ENCODE measurements at places on chromosomes 4 and X.

GRCh38 chrX:130841776-130842175 is 61.2 kb downstream of the ENOX2 start:
- no peak for DNase-seq

DNA sequence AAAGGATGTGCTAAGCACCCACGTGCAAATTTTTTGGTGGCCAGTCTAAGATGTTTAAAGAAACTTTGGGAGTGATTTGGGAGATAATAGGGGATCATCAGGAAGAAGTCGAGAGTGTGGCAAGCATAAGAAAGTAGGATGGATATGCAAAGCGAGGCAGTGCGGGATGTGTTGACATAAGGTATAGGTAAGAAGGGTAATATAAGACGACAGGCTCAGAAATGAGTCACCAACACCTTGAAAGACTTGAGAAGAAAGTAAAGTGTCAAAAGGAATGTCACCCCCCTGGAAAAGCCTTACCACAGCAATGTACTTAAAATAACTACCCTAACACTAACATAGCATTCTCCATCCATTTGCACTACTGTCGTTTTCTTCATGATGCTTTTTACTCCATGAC is 69.8 kb upstream of the BMP2K start:
- no peak for DNase-seq

DNA sequence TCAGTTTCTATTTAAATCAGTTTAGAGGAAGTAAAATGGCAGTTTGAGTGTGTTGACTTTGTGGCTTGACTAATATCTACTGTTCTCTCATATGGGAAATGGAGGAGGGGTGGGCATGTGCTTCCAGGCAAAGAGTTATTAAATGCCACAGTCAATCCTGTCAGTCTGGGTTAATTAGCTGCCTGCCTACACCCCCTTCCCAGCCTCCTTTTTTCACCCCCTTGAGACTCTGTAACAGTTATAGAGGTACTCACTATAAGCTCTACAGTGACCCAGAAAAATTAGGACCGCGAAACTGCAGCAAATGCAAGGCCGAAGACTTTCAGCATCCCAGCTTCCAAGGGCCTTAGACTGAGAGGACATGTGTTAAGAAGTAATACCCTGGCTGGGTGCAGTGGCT is 165.2 kb downstream of the CORIN start:
- DNase-seq = peak; percentile 75

DNA sequence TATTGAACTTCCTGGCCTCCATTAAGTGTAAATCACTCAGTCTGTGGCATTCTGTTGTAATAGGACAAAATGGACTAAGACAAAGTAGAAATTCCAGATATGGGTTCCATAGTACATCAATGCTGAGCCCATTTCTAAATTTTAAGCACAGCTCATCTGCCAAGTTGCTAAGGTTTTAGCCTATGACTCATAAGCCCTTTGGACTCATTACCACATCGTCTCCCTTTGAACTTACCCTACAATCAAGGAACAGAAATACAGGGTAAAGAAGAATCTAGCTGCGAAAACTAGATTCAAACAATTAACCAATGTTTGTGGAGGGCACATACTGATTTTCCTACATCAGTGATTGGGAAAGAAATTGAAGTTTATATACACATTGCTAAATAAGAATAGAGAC is 31.8 kb downstream of the NAA11 start:
- DNase-seq = no peak

GRCh38 chrX:12672367-12673106 is 118.7 kb upstream of the PRPS2 start:
- no peak for DNase-seq

DNA sequence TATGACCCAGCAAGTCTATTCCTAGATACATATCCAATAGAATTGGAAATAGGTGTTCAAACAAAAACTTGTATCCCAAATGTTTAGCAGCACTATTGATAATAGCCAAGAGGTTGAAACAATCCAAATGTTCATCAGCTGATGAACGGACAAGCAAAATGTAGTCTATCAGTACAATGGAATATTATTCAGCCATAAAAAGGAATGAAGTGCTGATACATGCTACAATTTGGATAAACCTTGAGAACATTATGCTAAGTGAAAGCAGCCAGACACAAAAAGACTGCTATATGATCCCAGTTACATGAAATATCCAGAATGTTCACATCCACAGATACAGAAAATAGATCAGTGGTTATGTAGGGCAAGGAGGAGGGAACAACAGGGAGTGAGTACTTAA is 50.1 kb downstream of the PLAC1 start:
- no peak for DNase-seq

- DNase-seq = peak; percentile 41
These were observed 97.5 kb upstream of the ZNF518B start for GRCh38 chr4:10554694-10555093.

DNA sequence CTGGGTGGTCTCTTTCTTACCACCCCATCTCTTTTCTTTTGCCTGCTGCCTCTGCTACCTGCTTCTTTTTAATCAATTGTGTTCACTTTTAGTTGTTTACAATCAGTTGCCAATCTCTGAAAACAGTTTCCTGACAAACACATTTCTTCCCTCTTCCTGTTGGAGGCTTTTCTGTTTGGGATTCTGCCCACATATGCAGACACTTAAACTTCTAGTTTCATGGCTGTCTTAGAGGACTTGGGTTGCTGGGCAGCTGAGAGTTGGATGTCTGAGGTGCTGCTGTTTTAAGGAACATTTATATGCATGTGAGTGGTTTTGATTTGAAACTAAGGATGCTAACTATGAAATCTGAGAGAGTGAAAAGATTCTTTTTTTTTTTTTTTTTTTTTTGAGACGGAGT is 112.3 kb upstream of the LIMCH1 start:
- DNase-seq = no peak

- DNase-seq = no peak
These were observed 1.3 kb downstream of the NKAP start for GRCh38 chrX:119942173-119942819.

- no peak for DNase-seq
These were observed 48.6 kb upstream of the TRIM2 start for GRCh38 chr4:153155686-153156085.

GRCh38 chr4:146222313-146222712 is 8.0 kb downstream of the REELD1 start:
- no peak for DNase-seq

DNA sequence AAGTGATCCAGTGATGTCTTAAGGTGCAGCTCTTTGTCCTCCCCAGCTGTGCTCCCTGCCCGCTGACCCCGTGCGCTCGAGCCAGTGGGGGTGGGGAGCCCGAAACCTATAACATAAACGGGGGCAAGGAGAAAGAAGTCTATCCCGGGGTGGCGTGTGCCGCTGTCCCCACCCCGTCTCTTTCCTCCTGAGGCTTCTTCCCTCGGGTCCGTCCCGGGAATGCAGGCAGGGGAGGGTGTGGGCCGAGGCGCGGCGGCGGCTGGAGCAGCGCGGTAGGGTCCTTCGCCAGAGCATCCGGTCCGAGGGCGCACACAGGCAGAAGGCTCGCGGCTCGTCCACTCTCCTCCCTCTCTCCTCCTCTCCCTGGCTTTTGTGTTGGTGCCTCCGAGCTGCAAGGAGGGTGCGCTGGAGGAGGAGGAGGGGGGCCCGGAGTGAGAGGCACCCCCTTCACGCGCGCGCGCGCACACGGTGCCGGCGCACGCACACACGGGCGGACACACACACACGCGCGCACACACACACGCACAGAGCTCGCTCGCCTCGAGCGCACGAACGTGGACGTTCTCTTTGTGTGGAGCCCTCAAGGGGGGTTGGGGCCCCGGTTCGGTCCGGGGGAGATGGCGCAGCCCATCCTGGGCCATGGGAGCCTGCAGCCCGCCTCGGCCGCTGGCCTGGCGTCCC is at the start of gene RAB33A:
RAB33A (plus strand) TSS at position 517 of the 681 bp plus-strand sequence; CDS start at position 618, 101 bp downstream.
- DNase-seq = peak; percentile 32

DNA sequence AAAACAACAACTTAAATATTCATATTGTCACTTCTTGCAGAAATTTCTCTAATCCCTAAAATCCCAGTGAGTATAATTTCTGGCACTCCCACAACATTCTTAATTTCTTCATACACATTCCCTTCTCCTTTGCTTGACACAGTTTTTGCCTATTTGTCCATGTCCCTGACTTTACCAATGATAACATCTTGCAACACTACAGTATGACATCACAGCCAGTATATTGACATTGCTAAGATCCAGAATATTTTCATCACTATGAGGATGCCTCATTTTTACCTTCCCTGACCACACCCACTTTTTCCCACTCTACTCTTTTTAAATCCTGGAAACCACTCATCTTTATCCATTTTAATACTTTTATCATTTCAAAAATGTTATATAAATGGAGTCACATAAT is 292.3 kb upstream of the GK2 start:
- DNase-seq = no peak

- peak; percentile 72 for DNase-seq
These were observed 164.9 kb downstream of the MAML3 start for GRCh38 chr4:139988863-139989765.

DNA sequence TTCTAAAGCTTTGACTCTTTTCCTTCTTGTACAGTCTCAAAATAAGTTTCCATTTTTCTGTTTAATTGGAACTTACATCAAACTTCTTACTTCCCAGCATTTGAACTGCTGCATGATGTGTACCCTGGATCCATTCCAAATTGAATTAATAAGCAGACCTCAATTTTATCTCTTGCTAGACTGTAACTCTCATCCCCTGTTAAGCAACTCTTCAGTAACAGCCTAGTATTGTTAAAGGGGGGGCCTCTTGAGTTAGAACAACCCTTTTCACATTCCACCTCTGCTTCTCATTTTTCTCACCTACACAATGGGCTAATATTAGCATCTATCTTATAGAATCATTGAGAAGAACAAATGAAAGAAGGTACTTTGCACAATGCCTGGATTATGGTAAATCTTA is 169.4 kb downstream of the IL1RAPL1 start:
- DNase-seq = no peak

- DNase-seq = no peak
These were observed 7.3 kb upstream of the GUCY2F start for GRCh38 chrX:109489174-109489573.

DNA sequence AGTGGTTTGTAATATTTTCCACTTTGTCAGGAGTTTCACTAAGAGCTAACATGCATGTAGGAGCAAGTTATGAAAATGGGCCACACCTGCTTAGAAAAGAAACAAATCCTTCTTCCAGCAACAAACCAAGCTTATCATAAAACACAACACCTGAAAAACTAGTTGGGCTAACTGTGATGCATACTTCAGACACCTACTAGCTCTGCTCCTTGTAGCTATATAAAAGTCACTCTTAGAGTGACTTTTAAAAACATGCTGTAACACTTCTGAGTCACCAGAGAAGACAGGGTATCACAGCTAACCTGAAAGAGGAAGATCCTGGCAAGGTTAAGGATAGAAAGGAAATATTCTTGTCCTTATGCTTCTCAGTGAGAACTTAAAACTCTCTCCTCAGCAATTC is 3.6 kb upstream of the SLAIN2 start:
- peak; percentile 67 for DNase-seq

- no peak for DNase-seq
These were observed 56.2 kb upstream of the TMEM33 start for GRCh38 chr4:41878991-41879491.

GRCh38 chr4:150355858-150356455 is 226.0 kb upstream of the MAB21L2 start:
- no peak for DNase-seq

DNA sequence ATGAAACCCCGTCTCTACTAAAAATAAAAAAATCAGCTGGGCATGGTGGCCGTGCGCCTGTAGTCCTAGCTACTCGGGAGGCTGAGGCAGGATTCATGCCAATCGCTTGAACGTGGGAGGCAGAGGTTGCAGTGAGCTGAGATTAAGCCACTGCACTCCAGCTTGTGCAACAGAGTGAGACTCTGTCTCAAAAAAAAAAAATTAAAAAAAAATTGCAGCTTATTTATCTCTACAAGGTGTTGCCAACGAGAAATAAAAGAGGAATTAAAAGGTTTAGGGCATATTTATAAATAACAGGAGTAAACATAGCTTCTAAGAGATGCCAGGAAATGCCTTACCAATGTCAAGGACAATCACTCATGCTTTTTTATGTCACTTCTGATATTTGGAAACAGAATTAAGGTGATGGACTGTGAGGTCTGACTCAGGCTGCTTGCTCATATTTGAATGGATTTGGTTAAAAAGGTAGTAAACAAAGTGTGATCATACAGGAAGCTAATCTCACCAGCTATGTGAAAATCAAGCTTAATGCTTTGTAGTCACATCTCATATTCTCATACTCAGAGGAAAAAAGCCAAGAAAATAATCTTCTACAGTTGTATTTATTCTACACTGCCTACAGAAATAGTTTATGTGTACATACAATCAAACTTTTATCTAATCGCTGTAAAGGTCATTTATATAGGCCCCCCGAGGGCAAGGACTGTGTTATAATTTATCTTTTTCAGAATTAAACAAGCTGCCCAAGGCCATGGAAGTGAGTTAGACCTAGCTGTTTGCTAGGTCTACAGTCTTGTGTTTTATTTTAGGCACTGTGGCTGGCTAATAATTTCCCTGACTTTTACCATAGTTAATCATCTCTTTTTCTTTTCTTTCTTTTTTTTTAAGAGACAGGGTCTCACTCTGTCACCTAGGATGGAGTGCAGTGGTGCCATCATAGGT is 61.1 kb upstream of the RBMX start:
- no peak for DNase-seq

DNA sequence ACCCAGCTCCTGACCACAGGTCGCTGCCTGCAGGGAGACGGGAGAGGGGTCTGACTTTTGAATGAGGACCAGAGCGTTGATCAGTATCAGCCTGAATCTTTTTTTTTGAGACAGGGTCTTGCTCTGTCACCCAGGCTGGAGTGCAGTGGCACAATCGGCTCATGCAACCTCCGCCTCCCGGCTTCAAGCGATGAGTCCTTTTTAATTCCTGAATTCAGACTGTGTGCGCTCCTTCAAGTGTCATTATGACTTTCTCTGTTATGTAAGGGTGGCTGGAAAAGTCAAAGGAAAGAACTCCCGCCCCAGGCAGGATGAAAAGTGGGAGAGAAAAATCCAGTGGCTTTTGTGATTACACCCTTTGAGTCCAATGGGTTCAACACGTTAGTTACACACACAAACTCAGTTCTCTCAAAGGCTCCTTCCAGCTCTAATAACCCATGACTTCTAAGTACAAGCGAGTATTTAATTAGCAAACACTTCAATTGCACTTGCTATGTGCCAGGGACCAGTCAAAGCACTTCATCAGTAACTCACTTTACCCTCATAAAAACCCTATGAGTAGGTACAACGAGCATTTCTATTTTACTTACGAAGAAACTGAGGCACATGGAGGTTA is 44.4 kb downstream of the PDHA1 start:
- no peak for DNase-seq

- DNase-seq = no peak
These were observed 110.7 kb downstream of the PSAPL1 start for GRCh38 chr4:7323872-7324650.

GRCh38 chr4:150625033-150625432 is 43.1 kb downstream of the MAB21L2 start:
- no peak for DNase-seq

- no peak for DNase-seq
These were observed 702.4 kb upstream of the EPHA5 start for GRCh38 chr4:66372706-66373105.

GRCh38 chr4:27011401-27011800 is 150.8 kb downstream of the STIM2 start:
- no peak for DNase-seq

DNA sequence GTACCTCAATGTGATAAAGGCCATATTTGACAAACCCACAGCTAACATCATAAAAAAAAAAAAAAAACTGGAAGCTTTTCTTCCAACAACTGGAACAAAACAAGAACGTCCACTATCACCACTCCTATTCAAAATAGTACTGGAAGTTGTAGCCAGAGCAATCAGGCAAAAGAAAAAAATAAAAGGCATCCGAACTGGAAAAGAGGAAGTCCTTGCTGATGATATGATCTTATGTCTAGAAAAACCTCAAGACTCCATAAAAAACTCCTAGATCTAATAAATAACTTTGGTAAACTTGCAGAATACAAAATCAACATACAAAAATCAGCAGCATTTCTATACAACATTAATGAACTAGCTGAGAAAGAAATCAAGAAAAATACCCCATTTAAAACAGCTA is 134.3 kb downstream of the TEX11 start:
- no peak for DNase-seq

Data from MV-4-11 (cell line).